HS-5 (cell line): ENCODE measurements at places on chromosomes 2 and 18.

DNA sequence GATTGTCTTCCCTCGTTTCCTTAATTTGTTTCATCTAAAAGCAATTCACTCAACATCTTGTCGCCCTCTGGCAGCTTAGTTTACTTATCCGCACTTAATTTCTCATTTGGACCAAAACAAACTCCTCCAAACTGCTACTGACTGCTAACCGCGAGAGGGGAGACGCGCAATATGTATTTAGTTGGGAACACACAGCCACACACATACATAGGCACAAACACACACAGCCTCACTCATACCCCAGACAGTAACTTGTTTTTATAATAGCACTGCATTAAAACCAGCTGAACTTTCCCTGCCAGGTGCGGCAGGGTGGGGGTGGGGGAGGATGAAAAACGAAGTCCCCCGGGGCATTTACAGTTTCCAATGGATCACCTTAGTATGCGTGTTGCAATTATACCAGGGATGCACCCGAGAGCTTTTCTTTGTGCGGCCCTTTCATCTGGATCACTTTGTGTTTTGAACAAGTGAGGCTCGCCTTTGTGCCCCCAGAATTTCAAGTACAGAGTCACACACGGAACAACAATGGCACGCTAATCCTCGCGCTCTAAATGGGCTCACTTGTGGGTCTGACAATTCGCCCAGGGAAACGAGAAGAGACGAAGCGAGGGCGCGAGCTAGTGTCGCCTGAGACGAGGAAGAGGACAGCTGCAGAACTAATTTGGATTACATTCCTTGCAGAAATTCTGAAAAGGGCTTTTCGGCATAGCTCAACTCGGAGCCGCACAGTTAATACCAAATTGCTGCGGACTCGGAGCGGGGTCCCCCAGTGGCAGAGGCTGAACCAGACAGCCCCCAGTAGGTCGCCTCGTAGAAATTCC lies 2.4 kb downstream of the ERBB4 start:
- DNase-seq = no peak

DNA sequence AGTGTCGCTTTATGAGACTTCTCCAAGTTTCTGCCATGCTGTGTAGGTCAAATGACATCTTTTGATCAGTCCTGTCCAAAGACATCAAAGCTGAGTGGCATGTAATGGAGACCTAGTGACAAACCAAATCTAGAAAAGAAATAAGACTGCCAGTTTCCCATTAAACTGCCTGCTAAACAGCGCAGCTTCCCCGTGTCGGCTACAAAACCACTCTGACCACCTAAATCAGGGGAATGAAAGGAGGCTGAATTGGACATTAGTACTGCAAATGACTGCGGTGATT lies 57.7 kb downstream of the TSHZ1 start:
- no peak for DNase-seq

GRCh38 chr2:241496904-241497877 lies 11.2 kb downstream of the STK25 start:
- DNase-seq = no peak

GRCh38 chr2:80459028-80459427 lies 154.5 kb upstream of the LRRTM1 start:
- DNase-seq = no peak

GRCh38 chr2:107402330-107402729 lies 424.4 kb upstream of the RGPD4 start:
- DNase-seq = no peak

DNA sequence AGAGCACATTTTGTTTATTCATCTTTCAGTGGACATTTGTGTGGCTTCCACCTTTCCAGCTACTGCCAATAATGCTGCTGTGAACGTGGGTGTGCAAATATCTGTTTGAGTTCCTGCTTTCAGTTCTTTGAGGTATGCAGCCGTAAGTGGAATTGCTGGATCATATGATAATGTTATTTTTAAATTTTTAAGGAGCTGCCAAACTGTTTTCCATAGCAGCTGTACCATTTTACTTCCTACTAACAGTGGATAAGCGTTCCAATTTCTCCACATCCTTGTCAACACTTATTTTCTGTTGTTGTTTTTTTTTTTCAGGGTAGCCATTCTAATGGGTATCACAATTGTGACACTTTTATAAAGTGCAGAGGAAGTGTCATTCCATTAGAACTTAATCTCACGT lies 162.5 kb downstream of the NCK2 start:
- no peak for DNase-seq

DNA sequence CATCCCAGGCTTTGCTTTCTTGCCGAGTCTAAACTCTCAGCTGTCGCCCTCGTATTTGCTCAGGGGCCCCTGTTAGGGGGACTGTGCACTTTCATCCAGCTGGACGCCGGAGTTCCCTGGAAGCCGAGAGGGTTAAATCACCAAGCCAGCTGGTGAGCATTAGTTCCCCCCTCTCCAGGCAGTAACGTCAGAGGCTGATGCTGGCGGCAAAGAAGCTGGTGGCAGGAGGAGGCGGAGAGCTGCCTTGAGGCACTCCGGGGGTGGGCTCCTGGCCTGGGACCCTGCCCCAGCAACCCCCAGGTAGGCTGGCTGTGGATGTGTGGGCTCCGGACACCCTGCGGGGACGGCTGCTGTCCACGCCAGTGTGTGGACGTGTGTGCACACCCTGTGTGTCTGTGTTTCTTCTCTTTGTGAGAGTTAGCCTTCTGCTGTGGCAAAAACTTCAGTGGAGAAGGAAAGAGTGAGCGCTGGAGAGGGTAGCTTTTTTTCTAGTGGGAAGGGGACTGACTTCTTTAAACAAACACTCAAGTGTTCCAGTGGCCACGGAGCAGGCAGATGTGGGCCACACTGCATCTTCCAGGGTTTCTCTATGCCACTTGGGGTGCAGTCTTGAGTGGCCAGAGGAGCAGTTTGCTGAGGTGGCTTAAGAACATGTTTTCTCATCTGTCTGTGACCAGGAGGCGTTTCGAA lies 84.7 kb downstream of the GLI2 start:
- no peak for DNase-seq

DNA sequence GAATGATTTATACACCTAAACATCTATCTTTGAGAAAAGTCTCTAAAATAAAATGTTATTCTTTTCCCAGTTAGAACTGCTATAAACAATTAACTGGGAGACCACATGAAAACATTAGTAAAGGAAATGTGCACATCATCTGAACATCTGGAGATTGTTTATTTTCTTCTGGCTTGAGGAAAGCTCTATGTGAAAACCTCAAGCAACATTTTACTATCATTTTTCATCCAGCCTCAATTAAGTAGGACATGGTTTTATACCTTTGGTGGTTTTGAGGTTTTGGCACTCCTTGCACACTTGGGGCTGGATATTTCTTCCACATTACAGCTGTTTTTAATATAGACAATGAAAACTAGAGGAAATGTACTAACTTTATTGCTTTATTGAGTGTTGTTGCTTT lies 609.5 kb upstream of the SLC8A1 start:
- DNase-seq = peak; percentile 16

GRCh38 chr2:178006710-178007109 lies 65.9 kb downstream of the PDE11A start:
- no peak for DNase-seq
